ENCODE measurements at places on chromosomes 6 and 20. TPM values are rescaled to one million over a fixed set of nuclear protein-coding genes. Genes with fewer than 3 reads are reported as not detected.
A peak's percentile ranks its signal among the peaks of the same experiment; 100 is the strongest.

DNA sequence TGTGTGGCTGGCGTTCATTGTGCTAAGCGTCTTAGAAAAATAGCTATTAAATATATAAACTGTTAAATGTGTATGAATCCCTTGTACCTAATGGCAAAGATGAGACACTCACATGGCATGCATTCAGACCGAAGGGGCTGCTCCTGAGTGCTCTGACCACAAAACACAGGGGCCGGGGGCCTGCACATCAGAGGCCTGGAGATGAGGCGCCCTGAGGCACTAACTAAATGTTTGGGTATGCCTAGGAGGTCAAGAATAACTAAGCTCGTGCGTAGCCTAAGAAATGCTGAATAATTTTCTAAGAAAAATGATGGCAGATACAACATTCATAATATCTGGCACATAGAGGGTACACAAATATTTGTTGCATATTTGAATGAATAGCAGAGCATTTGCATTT is 92.5 kb downstream of the PSMB1 start:
- no peaks in the 10 kb centered on the region for H3K4me1 ChIP-seq
- no peak for DNase-seq
- no peaks in the 10 kb centered on the region for H3K36me3 ChIP-seq
- H3K27me3 ChIP-seq, result peaks cover 56% of the 10 kb centered on the region

DNA sequence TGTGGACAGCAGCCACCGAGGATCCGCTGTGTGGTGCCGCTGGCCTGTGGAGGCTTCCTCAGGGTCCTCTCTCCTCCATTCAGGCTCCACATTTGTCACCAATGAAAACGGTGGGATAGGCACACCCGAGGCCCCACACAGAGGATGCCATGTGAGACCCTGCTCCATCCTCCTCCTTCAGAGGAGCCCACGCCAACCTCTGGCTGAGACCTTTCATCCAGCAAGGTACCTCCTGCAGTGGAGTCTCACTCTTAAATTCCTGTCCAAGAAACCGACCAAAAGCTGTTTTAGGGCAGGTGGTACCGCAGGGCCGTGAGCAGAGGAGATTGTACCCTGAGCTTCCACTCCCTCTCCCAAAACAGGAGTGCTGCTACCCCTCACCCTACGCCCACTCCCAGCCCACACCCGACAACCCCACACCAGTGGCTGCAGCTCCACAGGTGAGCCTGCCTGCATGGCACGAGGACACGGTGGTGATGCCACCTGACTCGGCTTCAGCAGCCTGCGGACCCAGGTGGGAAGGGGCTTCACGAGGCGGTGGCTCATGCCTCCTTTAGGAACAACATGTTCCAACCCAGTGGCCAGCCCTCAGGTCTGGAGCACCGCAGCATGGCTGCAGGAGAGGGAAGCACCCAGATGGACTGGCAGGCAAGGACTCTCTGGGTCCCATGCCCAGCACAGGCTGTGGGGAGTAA is 237.6 kb upstream of the AFDN start:
- no peak overlapping the region for H3K27ac ChIP-seq
- H3K4me3 ChIP-seq, result no peak overlapping the region
- no peaks in the 10 kb centered on the region for H3K4me1 ChIP-seq
- H3K36me3 ChIP-seq, result no peaks in the 10 kb centered on the region
- H3K27me3 ChIP-seq, result peaks cover 29% of the 10 kb centered on the region

GRCh38 chr6:90537723-90538258 is 49.1 kb downstream of the MAP3K7 start:
- no peaks in the 10 kb centered on the region for H3K4me1 ChIP-seq
- no peak overlapping the region for H3K4me3 ChIP-seq
- H3K27me3 ChIP-seq, result no peaks in the 10 kb centered on the region

GABRR2 gene
- total RNA-seq, result not detected

GRCh38 chr6:155152211-155153076 is 111.4 kb upstream of the CLDN20 start:
- DNase-seq, result no peak
- no peak overlapping the region for H3K27ac ChIP-seq
- peaks cover 60% of the 10 kb centered on the region for H3K4me1 ChIP-seq
- no peaks in the 10 kb centered on the region for H3K27me3 ChIP-seq
- H3K36me3 ChIP-seq, result no peaks in the 10 kb centered on the region
- H3K4me3 ChIP-seq, result no peak overlapping the region

FOXP4 gene
- total RNA-seq, result 29.4 TPM

DNA sequence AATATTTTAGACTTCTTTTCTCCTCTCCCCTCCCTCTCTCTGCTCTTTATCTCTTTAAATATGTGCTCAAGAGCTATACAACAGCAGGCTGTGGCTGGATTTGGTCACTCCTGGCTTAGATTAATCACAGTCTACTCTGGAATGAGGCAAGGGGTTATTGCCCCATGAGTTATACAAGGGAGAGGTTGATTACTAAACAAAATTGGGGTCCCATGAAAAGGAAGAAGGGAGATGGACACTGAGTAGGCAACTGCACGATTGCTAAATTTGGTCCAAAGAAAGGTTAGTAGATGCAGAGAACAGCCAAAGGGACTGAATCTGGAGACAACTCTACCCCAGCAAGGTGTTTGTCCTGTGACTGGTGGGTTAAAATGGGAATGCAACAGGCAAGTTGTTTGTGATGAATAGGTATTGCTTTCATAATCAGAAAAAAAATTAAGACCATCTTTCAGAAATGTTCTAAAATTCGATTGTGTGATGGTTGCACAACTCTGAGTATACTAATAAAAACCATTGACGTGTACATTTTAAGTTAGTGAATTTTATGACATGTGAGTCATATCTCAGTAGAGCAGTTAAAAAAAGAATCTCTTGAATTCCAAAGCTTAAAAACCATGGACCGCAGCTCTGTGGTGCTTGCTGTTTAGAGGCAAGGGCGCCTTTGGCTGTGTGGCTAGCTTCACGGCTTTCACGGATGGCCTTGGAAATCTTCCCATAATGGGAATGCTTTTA is 57.1 kb downstream of the KIZ start:
- H3K36me3 ChIP-seq, result no peaks in the 10 kb centered on the region
- peak; percentile 88 for DNase-seq
- H3K27me3 ChIP-seq, result no peaks in the 10 kb centered on the region
- H3K27ac ChIP-seq, result peak overlapping the region; percentile 59
- H3K4me3 ChIP-seq, result no peak overlapping the region

- no peak for DNase-seq
- H3K4me1 ChIP-seq, result peaks cover 36% of the 10 kb centered on the region
- H3K27me3 ChIP-seq, result no peaks in the 10 kb centered on the region
These were observed 11.0 kb upstream of the ELOVL5 start for GRCh38 chr6:53359843-53360092.

GRCh38 chr20:38090061-38090460 is 56.5 kb downstream of the RPRD1B start:
- DNase-seq, result no peak
- no peak overlapping the region for H3K27ac ChIP-seq
- no peaks in the 10 kb centered on the region for H3K27me3 ChIP-seq
- peaks cover 19% of the 10 kb centered on the region for H3K36me3 ChIP-seq
- H3K4me1 ChIP-seq, result peaks cover 16% of the 10 kb centered on the region

TMEM181 gene
- total RNA-seq, result 14.9 TPM

TFB1M gene
- total RNA-seq, result 19.5 TPM

DNA sequence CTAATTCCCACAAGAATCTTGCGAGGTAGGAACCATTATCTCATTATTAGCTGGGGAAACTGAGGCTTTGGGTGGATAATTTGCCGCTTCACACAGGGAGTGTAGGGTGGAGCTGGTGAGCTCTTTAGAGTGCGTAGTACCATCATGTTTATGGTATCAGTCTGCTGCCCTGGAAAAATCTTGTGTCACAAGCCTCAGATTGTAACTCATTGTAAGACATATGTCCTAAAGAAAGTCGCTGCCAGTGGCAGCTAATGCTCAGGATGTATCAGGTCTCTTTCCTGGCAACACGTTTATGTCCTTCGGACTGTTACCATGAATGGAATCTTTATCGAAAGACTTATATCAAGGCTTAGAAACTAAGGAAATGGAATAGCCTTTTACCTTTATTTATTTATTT is 1.9 kb downstream of the ZFAND3 start:
- H3K36me3 ChIP-seq, result peaks cover 7% of the 10 kb centered on the region
- peak overlapping the region; percentile 94 for H3K4me3 ChIP-seq
- DNase-seq, result no peak
- H3K27ac ChIP-seq, result no peak overlapping the region
- H3K27me3 ChIP-seq, result no peaks in the 10 kb centered on the region
- H3K4me1 ChIP-seq, result peaks cover 24% of the 10 kb centered on the region

DNA sequence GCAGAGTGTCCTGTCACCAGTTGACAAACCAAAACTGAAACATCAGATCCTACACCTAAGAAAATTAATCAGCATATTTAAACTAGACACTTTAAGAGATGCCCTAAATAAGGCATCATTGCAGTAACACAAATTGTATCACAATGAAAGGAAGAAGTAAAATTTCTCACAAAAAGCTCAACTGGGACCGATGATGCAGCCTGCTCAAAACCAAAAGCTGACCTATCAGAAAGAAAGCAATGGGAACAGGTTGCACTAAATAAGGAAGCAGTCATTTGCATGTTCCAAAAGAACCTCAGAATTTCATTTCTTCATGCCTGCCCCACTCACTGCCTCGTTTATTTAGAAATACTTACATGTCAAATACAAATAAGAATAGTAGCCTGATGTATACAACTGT is 12.1 kb downstream of the HIVEP2 start:
- H3K4me1 ChIP-seq, result peaks cover 5% of the 10 kb centered on the region
- no peak overlapping the region for H3K4me3 ChIP-seq
- H3K36me3 ChIP-seq, result no peaks in the 10 kb centered on the region
- H3K27me3 ChIP-seq, result no peaks in the 10 kb centered on the region

DNA sequence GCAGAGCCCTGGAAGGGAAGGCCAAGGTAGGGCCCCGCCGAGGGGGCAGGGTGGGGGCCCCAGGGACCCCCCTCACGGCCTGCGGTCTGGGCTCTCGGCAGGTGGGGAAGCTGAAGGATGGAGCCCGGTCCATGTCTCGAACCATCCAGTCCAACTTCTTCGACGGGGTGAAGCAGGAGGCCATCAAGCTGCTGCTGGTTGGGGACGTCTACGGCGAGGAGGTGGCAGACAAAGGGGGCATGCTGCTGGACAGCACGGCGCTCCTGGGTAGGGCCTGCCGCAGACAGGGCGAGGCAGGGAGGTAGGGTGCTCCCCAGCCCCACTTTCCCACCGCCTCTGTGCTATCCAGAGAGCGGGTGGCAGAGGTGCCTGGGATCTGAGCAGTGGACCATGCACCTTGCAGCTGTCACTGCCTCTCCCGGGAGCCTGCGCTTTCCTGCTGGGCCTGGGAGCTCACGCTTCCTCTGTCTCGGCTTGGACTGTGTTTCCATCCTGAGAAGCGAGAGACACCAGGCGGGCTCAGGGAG is 83.1 kb downstream of the SYNJ2 start:
- no peak overlapping the region for H3K4me3 ChIP-seq
- DNase-seq, result no peak
- no peak overlapping the region for H3K27ac ChIP-seq

DNA sequence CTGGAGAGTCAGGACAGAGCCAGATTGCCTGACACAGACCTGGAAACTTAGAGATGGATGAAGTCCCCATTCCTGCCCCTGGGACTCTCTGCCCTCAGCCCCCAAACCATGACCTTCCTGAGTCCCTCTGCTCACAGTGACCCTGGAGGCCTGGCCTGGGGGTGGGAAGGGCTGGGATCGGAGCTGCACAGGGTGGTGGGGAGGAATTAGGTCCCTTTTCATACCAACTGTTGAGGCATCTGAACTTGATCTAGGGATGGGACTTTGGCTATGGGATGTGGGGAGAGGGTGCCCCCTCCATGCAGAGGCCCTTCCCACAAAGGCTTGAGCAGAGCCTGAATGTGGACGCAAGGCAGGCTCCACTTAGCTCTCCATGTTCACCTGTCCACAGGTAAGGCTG is 144.1 kb downstream of the MRPL14 start:
- H3K36me3 ChIP-seq, result no peaks in the 10 kb centered on the region
- DNase-seq, result no peak
- H3K4me1 ChIP-seq, result peaks cover 7% of the 10 kb centered on the region
- no peaks in the 10 kb centered on the region for H3K27me3 ChIP-seq
- no peak overlapping the region for H3K27ac ChIP-seq

DNA sequence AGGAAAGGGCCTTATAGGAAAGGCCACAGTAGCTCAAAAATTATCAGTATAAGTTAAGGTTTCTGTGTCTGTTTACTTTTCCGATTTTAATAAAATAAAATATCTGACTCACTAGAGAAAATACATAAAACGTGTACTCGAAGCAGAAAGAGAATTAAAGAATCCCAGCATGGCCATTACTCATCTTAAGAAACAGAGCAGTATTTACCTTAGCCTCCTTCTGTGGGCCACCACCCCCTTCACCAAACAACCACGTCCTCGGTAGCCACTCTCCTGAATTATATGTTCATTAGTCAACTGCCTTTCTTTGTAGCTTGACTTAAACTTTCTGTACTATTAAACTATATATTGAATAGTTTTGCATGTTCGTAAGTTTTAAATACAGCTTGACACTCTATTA is 72.2 kb upstream of the SPTLC3 start:
- no peaks in the 10 kb centered on the region for H3K4me1 ChIP-seq
- no peak overlapping the region for H3K4me3 ChIP-seq
- H3K36me3 ChIP-seq, result no peaks in the 10 kb centered on the region
- no peak overlapping the region for H3K27ac ChIP-seq
- DNase-seq, result no peak

DLL1 gene
- not detected for total RNA-seq

GTSF1L gene
- not detected for total RNA-seq

DNA sequence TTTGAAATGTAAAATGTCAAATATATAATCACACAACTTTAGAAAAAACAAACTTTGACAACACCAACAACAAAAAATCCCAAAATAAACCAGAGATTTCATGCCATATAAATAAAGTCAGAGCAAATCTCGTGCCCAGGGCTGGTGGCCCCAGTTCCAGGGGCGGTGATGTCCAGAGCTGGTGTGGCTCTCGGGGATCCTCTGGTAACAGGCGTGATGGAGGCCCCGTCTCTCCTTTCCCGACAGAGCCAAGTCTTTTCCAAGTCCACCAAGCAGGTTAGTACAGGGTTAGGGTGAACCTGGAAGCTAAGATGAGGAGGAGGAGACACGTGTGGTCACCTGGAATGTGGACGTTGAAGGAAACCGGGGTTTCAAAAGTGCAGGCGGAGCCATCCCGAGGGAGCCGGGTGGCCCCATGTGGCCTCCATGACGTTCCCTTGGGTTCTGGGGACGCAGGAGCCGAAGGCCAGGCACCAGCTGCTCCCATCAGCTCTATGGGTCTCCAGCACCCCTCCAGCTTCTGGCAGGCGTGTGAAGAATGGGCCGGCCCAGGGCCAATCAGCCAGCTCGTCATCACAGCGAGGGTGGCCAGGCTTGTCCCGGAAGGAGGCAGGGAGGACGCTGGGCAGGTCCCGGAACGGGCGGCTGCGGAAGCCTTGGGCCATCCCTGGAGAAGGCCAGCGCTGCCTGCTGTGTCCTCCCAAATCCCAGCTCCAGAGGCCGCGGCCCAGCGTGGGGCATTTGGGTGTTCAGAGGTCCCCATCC is 202.5 kb downstream of the PREX1 start:
- H3K27me3 ChIP-seq, result no peaks in the 10 kb centered on the region
- no peak overlapping the region for H3K27ac ChIP-seq
- H3K4me3 ChIP-seq, result no peak overlapping the region
- DNase-seq, result no peak
- no peaks in the 10 kb centered on the region for H3K36me3 ChIP-seq

- H3K27me3 ChIP-seq, result peaks cover 86% of the 10 kb centered on the region
- H3K27ac ChIP-seq, result no peak overlapping the region
- DNase-seq, result no peak
- H3K4me1 ChIP-seq, result no peaks in the 10 kb centered on the region
- no peak overlapping the region for H3K4me3 ChIP-seq
- H3K36me3 ChIP-seq, result no peaks in the 10 kb centered on the region
These were observed 15.9 kb upstream of the EDN3 start for GRCh38 chr20:59284470-59284869.

SPEF1 gene
- 2.6 TPM for total RNA-seq

GRCh38 chr6:126359936-126360537 is 20.1 kb downstream of the CENPW start:
- no peaks in the 10 kb centered on the region for H3K4me1 ChIP-seq
- no peaks in the 10 kb centered on the region for H3K36me3 ChIP-seq
- H3K4me3 ChIP-seq, result no peak overlapping the region
- DNase-seq, result no peak
- H3K27ac ChIP-seq, result no peak overlapping the region
